ENCODE measurements at places on chromosomes 13 and 19.

- no peak for DNase-seq
Measured at GRCh38 chr13:47945738-47946137, 55.3 kb downstream of the SUCLA2 start.

- no peak for DNase-seq
Measured at GRCh38 chr13:113176280-113176679, 17.8 kb downstream of the PROZ start.

- DNase-seq, result no peak
Measured at GRCh38 chr13:64704121-64704649, 2526.0 kb downstream of the PCDH9 start.

- no peak for DNase-seq
Measured at GRCh38 chr19:6070207-6070681, 40.1 kb downstream of the RFX2 start.

- DNase-seq, result no peak
Measured at GRCh38 chr19:18093439-18094161, 4.0 kb upstream of the MAST3 start.

DNA sequence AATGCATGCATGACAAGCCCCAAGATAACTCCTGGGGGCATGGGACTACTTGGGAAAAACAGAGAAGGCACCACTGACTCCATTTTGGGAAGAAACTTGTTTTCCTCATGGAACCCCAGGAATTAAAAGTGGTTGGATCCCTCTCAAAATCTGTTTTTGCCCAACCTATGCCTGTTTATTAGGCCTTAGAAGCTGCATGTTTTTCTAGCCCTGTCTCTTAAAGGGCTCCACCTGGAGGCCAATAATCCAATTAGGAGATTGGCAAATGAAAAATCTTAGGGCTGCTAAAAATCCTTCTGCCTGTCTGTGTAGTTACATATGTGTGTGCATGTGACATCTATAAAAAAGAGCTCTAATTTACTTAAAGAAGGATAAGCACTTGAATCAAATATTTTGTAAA is 26.9 kb downstream of the MED4 start:
- DNase-seq, result no peak

- peak; percentile 53 for DNase-seq
Measured at GRCh38 chr13:45615501-45616101, at the start of gene ERICH6B. TSS of gene ERICH6B (minus strand) at chr13:45615739. CDS start at chr13:45597005, 18,734 bp downstream.

DNA sequence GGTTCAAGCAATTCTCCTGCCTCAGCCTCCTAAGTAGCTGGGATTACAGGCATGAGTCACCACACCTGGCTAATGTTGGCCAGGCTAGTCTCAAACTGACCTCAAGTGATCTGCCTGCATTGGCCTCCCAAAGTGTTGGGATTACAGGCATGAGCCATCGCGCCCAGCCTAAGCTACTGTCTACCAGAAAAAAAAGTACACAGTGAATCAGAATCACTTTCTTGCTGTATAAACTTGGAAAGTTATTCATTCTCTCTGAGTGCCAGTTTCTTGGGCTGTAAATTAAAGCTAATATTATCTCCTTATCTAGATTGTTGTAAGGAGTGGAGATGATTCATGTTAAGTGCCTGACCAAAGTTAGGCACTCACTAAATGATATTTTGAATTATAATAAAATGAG is 242.8 kb downstream of the ENOX1 start:
- no peak for DNase-seq

- no peak for DNase-seq
Measured at GRCh38 chr19:4776436-4777211, 14.9 kb upstream of the FEM1A start.

- no peak for DNase-seq
Measured at GRCh38 chr19:1855828-1856255, 7.5 kb downstream of the KLF16 start.

DNA sequence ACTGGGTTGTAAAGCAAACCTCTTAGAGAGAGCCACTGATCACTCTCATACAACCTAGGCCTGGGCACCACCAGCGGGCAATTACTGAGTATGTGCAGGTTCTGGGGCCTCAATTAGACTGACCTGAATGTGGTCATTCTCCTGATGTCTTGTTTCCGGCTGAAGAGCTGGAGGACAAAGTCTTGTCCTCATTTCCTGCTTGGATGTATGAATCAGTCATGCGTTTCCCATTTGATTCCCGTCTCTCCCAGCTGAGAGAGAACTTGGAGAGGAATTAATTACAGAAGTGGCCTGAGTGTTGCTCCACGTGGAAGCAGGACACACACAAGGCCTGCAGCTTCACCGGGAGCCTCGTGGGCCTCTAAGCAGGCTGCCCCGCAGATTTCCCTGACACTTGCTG is 799.3 kb upstream of the ARGLU1 start:
- no peak for DNase-seq

GRCh38 chr13:98556968-98557631 is 19.8 kb downstream of the STK24 start:
- DNase-seq, result no peak

DNA sequence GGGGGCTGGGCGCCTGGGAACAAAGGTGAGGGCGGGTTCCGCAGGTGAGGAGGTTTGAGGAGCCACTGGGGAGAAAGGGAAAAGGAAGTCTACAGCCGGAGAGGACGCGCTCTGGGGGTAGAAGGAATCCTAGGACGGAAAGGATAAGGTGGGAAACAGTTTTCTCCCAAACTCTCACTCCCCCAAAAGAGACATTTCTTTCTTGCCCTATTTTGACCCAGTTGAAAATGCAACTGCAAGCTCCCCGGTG is 651 bp upstream of the POLR1D start:
- DNase-seq, result no peak

DNA sequence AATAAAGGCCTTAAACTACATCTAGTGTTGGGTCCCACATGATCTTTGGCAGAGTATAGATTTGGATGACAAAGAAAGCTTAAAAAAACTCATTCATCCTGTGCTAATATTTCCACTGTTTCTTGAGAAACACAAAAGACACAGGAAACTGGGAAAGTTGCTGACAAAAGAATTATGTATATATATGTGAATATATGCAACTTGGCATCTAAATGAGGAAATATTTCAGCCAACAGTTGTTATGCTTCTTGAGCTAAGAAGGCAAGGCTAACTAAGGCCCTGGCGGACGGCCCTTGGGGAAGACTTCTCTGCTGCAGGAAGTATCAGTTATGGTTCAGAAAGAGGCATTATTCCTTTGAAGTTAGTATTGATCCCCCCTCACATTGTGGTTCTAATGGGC is 491.8 kb downstream of the DIAPH3 start:
- no peak for DNase-seq

GRCh38 chr19:11480715-11481533 is at the start of gene ELAVL3:
TSS of gene ELAVL3 (minus strand) at chr19:11481046. CDS start at chr19:11480608, 438 bp downstream.
- no peak for DNase-seq

- no peak for DNase-seq
Measured at GRCh38 chr19:29598496-29598895, 7.6 kb upstream of the POP4 start.

DNA sequence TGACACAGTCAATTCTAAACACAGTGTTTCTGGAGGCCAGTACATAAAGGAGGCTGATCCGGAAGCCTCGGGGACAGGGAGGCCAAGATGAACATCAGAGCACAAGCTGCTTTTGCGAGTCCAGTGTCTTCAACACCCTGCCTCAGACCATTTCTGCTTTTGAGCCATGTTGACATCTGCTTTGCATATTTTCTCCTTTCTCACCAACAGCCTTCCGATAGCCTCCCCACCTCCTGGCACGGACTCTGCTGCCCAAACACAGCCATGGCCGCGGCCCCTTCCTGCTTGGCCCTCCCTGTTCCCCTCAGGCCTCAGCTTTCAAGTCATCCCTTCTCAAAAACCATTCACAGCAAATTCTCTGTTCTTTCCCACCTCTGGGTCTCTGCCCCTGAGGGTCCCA is 3.6 kb downstream of the LRRC25 start:
- no peak for DNase-seq

DNA sequence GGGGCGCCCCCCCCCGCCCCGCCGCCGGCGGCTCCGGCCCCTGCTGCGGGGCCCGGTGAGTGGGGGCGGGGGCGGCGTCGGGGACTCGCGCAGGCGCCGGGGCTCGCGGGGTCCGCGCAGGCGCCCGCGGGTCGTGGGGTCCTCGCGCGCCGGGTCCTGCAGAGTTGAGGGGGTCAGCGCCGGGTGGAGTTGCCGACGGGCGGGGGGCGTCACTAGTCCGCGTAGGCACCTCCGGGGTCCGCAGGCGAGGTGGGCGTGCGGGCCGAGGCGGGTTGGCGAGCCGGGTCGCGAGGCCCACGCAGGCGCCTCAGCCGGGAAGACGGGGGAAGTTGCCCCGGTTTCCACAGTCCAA is 365 bp downstream of the PPP6R1 start:
- DNase-seq, result peak; percentile 42

DNA sequence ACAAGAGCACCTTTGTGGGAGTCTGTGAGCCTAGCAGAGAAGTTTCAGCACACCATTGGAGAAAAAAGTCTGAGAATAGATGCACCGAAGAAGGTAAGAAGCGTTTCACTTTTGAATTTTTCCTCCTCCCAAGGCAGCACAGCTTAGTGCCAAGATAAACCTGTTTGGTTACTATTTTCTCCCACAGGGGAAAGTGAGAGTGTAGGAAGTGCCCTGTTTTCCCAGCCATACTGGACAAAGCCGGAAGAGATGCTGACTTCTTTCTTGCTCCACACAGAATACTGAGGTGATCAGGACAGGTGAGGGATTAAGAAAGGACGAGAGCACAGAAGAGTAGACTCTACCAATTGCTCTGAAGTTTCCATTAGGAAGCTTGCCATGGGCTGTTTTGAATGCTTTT is 1011.0 kb upstream of the MIR17HG start:
- DNase-seq, result no peak

- DNase-seq, result no peak
Measured at GRCh38 chr13:111158136-111158805, 43.2 kb downstream of the ARHGEF7 start.

GRCh38 chr19:39277598-39277997 is 9.4 kb downstream of the IFNL2 start:
- DNase-seq, result no peak

- no peak for DNase-seq
Measured at GRCh38 chr13:77339408-77339807, 12.5 kb upstream of the MYCBP2 start.

GRCh38 chr13:48233046-48233888 is at the start of gene ITM2B:
TSS of gene ITM2B (plus strand) at chr13:48233206. CDS start at chr13:48233361, 155 bp downstream.
- DNase-seq, result peak; percentile 58

GRCh38 chr13:95643571-95643935 is 953 bp downstream of the DZIP1 start:
- DNase-seq, result no peak

DNA sequence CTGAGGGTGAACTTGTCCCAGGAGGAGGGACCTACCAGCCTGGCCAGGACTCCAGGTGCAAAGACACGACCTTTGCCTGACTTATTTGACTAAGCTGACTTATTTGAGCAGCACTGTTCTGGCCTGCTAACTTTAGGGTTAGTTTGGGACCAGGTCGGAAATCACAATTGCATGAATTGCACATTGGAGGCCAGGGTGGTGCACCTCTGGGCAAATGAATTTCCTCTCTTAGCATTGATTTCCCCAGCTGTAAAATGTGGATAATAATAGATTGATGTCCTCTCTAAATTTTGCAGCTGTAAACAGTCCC is 1.4 kb upstream of the BST2 start:
- no peak for DNase-seq

DNA sequence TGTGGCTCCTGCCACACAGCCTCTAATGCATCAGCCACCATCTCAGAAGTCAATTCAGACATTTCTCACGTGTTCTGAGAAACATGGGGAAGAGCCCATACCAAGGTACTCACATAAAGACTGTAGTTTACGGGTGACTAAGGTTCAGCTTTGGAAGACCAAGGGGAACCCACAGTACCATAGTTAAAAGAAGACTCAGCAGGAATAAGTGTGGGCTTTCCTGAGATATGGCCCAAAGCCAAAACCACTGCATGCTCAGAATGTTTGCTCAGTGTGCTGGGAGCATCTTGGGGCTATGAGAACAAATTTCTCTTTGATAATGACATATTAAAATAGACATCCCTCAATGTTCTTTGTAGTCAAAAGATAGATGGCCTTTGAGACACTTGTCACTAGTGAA is 283.8 kb downstream of the DCT start:
- DNase-seq, result no peak

GRCh38 chr19:16398530-16399249 is 73.1 kb downstream of the EPS15L1 start:
- no peak for DNase-seq

- no peak for DNase-seq
Measured at GRCh38 chr13:46894568-46894967, 2.3 kb downstream of the HTR2A start.

DNA sequence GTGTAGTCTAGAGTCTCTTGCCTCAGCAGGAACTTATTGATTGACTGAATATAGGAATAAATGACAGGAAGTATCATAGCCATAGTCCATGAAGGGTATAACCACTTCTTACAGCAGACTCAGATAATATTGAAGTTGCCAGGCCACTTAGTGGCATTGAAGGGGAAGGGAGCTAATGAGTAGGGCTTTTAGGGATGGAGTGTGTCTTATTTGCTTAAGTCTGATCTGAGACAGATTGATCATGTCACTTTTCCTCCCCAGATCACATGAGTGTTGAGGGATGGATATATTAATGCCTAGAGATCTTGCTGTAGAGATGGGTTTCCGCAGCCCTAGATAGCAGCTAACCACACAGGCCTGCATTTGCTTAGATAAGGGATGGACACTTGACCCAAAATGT is 62.2 kb upstream of the NBEA start:
- no peak for DNase-seq

GRCh38 chr19:33071887-33072286 is 7.2 kb upstream of the RHPN2 start:
- DNase-seq, result no peak

DNA sequence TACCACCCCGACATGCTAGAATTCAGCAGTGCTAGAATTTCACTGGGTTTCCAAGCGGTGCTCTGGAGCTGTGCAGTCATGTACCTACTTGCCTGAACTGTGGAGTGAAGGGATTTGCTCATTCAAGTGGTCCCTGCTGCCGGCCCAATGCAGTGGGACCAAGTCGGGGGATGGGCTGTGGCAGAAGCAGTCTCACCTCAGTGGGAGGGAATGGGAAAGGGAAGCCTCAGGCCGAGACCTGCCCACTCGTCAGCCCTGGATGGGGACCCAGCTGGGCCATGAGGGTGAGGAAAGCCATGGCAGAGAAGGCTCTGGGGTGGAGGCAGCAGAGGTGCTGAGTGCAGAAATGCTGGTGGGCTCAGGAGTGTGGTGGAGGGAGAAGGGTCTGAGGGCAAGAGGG is 14.9 kb downstream of the KLHL26 start:
- DNase-seq, result no peak

GRCh38 chr19:18520848-18521691 is 800 bp downstream of the ELL start:
- DNase-seq, result peak; percentile 45

- DNase-seq, result no peak
Measured at GRCh38 chr13:27304611-27305010, 34.0 kb downstream of the RASL11A start.

DNA sequence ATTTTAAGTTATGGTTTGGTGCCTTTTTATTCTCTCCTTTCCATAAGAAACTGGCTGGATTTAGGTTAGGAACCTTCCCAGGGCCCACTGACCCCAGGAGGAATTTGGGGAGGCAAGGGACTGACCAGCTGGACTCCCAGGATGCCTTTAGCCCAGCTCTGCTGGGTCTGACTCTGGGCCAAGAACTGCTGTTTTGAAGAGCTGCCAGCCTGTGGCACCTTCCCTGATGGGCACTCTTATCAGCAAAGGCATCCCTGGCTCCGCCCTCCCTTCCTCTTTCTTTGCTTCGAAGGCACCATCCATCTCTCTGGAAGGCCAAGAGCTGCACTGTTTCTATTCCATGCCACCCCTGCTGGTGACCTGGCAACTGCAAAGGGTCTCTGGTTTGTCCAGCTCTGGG is 174.7 kb downstream of the POU4F1 start:
- no peak for DNase-seq

Measured in mesothelial cell of epicardium (in vitro differentiated cells).